ENCODE measurements at places on chromosomes 13 and 19.

- DNase-seq = peak; percentile 29
Observed at GRCh38 chr13:106858903-106859532, 291.1 kb upstream of the ARGLU1 start.

- peak; percentile 66 for DNase-seq
Observed at GRCh38 chr13:24083722-24084421, 76.6 kb upstream of the SPATA13 start.

GRCh38 chr19:54795758-54796157 lies 7.7 kb upstream of the KIR2DL4 start:
- DNase-seq = no peak

DNA sequence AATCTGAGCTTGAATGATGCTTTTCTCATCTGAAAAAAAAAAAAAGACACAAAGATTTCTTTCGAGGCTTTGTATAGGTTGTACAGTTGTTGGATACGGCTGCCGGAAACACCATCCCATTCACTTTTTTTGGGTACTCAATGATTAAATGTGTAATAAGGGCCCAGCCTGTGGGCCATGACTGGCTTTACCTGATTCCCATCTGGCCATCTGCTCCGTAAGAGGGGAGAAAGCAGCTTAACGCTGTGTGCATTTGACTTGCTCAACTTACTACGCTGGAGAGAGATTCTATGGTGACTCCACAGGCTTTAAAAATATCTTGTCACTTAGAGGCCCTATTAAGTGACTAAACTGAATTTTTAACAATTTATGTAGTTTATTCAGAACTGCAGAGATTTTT lies 731 bp downstream of the ZNF558 start:
- no peak for DNase-seq

GRCh38 chr13:23959231-23959862 lies 62.0 kb upstream of the C1QTNF9B start:
- DNase-seq = peak; percentile 45

DNA sequence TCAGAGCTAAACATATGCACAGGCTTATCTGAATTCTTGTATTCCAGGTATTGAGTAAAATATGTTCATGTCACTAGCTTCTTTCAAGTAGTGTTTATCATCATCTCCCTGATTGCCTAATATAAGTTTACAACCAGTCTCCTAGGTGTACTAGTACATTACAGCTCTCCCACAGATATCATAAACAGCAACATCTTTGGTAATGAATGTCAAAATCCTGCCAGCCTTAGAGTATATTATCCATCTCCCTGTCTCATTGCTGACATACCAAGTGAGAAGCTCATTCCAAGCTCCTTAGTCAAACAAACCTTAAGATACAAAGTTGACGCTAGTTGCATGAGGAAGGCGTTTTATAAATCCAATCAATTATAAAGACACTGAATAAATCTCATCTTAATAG lies 689.1 kb upstream of the GPC6 start:
- DNase-seq = peak; percentile 14

Data from astrocyte of the hippocampus (primary cell).